RWPE2 (cell line): ENCODE measurements at places on chromosomes 5 and 9.

- H3K36me3 ChIP-seq, result no peaks in the 10 kb centered on the region
- no peaks in the 10 kb centered on the region for H3K4me1 ChIP-seq
- H3K27me3 ChIP-seq, result no peaks in the 10 kb centered on the region
- H3K27ac ChIP-seq, result no peak overlapping the region
These were observed 80.8 kb upstream of the ADCY2 start for GRCh38 chr5:7315118-7315517.

- H3K4me3 ChIP-seq, result no peak overlapping the region
- no peak overlapping the region for H3K27ac ChIP-seq
- no peak for DNase-seq
- no peaks in the 10 kb centered on the region for H3K4me1 ChIP-seq
- H3K36me3 ChIP-seq, result no peaks in the 10 kb centered on the region
- no peaks in the 10 kb centered on the region for H3K27me3 ChIP-seq
These were observed 750.5 kb downstream of the PTPRD start for GRCh38 chr9:9862235-9862810.

- H3K4me1 ChIP-seq, result no peaks in the 10 kb centered on the region
- no peak overlapping the region for H3K27ac ChIP-seq
- H3K27me3 ChIP-seq, result no peaks in the 10 kb centered on the region
- H3K36me3 ChIP-seq, result no peaks in the 10 kb centered on the region
These were observed 18.0 kb upstream of the FBP2 start for GRCh38 chr9:94611638-94612068.

DNA sequence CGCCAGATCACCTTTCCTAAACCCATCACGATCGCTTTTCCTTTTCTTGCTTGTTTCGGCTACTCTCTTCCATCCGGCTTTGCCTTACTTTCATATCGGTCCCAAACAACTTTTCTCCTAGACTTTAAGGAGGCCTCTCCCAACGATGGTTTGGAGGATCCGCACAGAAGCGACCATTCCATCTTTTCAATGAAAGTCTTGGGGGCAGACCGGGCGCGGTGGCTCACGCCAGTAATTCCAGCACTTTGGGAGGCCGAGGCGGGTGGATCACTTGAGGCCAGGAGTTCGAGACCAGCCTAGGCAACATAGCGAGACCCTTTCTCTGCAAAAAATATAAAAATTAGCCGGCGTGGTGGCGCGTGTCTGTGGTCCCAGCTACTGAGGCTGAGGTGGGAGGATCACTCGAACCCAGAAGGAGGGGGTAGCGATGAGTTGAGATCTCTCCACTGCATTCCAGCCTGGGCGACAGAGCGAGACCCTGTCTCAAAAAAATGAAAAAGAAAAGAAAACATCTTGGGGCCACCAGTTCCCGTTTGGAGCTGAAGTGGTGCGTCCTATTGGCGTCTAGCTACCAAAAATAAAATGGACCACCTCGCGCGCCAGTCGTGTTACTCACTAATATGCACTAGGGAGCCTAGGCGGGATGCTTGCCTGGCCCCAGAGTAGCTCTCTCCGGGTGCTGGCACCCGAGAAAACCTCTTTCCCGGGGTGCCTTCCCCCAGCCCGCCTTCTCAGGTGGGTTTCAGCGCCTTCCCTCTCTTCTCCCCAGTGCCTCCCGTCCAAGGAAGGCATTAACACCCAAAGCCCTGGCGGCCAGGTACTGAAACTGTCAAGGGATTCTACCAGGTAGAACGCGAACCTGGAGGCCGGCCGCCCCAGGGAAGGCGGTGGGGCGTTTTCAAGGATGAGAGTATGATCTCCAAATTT is 800 bp upstream of the AP3B1 start:
- peaks cover 4% of the 10 kb centered on the region; the same call in 1 of the 2 replicates for H3K36me3 ChIP-seq
- no peaks in the 10 kb centered on the region for H3K27me3 ChIP-seq
- peak; percentile 76 for DNase-seq
- H3K4me3 ChIP-seq, result peak overlapping the region; percentile 72

DNA sequence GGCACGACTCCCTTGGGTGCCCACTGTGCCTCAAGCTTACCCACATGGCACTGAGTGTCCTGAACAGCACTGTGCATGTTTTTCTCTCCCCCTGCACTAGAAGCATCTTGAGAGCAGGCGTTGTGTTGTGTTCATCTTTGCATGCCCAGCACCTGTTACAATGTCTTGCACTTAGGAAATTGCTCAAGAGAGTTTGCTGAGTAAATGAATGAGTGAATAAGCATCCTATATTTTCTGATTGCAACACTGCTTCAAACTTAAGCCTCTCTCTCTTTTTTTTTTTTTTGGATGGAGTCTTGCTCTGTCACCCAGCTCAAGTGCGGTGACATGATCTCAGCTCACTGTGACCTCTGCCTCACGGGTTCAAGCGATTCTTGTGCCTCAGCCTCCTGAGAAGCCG is 94.5 kb downstream of the LMNB1 start:
- H3K36me3 ChIP-seq, result no peaks in the 10 kb centered on the region
- no peak overlapping the region for H3K4me3 ChIP-seq
- no peaks in the 10 kb centered on the region for H3K4me1 ChIP-seq
- H3K27me3 ChIP-seq, result no peaks in the 10 kb centered on the region
- no peak for DNase-seq

DNA sequence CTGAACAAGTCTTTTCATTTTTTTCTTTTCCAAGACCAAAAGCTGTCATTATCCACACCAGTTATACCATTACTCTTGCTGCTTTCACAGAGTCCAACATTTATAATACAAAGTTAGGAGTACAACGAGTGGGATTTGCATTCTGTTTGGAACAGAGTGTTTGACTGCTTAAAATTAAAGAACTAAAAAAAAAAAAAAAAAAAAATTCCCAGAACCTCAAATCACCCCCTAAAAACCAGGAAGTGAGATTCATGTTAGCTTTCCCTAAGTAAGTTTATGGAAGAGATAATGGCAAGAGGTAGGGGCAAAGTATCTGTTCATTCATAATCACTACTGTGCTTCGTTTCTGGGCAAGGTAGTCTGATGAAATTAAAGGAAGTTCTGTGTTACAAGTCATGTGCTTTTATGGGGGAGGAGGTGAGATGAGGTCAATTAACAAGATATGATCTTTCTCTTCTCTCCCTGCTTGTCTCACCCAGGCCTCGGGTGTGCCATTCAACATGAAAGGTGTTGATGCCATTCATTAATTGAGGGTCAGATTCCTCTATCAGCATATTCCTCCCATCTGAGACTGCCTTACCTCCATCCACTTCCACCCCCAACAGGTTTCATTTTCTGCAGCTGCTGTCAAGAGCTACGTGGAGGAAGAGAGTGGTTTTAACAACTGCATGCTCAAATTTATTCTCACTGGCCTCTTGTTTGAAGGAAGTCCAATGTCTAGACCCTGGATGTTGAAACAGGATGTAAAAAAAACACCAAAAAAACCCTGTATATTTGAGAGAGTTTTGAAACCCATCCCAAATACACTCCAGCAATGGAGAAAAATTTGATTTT is 58.1 kb downstream of the MARCHF3 start:
- H3K36me3 ChIP-seq, result no peaks in the 10 kb centered on the region
- no peak for DNase-seq
- no peak overlapping the region for H3K4me3 ChIP-seq
- H3K27ac ChIP-seq, result no peak overlapping the region
- no peaks in the 10 kb centered on the region for H3K27me3 ChIP-seq
- H3K4me1 ChIP-seq, result no peaks in the 10 kb centered on the region

DNA sequence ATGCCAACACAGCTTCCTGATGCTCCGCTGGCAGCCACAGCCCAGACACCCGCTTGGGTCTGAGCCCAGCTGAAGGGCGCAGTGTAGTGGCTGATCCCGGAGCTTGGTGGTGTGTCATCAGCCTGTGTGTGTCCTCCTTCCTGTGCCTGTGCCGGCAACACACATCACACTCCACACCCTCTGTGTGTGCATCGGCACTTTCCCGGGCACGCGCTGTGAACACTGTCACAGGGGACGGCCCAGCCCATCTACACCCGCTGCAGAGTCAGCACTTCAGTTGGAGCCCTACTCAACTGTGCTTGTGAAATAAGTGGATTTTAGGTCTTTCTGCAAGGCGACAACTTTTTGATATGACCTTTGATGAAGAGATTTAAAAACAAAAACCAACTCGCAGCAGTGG is 189.4 kb downstream of the IRX2 start:
- H3K27ac ChIP-seq, result no peak overlapping the region
- H3K36me3 ChIP-seq, result no peaks in the 10 kb centered on the region
- H3K4me1 ChIP-seq, result no peaks in the 10 kb centered on the region
- no peaks in the 10 kb centered on the region for H3K27me3 ChIP-seq
- no peak overlapping the region for H3K4me3 ChIP-seq
- DNase-seq, result no peak

DNA sequence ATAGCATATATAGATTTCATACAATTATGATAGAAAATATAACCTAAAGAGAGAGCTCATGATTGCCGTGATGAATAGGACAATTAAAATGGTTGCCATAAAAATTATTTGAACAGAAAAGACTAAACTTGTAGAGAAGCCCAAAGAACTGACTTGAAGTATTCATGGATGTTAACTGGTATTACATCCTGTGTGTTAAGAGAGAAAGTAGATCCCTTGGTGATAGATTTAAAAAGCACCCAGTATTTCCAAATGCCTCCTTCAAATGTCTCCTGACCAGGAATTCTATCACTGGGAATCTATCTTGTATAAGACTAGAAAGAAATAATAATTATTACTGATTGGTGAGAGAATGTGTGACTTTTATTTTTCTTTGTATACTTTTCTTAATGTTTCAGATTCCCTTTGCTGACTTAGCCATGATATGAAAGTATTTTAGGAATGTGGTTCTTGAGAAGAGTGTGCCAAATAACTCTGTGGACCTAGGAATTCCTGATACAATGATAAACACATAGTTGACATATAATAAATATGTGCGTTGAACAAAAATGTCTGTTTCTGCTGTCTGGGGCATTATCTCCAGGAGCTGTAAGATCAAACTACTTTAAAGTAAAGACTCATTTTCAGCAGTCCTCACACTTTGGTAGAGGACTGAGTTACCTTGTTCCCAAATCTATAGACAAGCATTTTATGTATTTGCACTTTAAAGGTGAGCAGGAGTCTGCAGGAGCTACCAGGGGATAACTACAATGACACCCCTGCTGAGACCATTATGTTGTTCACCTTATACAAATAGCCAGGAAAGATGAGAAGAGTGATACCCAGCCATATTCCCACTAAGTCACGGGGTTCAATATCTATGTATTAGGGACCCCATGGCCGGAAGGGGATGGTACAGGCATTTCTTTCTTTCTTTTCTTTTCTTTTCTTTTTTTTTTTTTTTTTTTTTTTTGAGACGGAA is 211.1 kb upstream of the TLE4 start:
- no peaks in the 10 kb centered on the region for H3K27me3 ChIP-seq
- H3K4me3 ChIP-seq, result no peak overlapping the region
- H3K27ac ChIP-seq, result no peak overlapping the region
- H3K4me1 ChIP-seq, result no peaks in the 10 kb centered on the region
- no peaks in the 10 kb centered on the region for H3K36me3 ChIP-seq
- DNase-seq, result no peak

DNA sequence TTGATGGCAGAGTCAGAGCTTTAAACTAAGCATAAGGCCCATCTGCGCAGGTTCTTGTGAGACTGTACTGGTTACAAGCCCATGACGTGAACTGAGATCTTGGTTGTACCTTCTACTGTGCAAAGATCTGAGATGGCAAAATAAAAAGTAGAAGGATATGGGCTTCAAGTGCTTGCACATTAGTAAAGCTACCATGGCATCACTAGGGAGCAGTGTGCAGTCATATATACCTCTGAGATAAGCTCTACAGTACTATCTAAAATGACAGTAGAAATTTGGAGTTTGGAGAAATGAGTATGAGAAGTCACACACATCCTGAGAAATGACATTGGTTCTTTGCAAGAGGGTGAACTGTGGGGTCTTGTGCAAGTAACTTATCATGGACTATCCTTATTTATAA is 408.2 kb upstream of the PRR16 start:
- H3K27ac ChIP-seq, result no peak overlapping the region
- no peaks in the 10 kb centered on the region for H3K27me3 ChIP-seq
- H3K36me3 ChIP-seq, result no peaks in the 10 kb centered on the region
- no peak for DNase-seq

DNA sequence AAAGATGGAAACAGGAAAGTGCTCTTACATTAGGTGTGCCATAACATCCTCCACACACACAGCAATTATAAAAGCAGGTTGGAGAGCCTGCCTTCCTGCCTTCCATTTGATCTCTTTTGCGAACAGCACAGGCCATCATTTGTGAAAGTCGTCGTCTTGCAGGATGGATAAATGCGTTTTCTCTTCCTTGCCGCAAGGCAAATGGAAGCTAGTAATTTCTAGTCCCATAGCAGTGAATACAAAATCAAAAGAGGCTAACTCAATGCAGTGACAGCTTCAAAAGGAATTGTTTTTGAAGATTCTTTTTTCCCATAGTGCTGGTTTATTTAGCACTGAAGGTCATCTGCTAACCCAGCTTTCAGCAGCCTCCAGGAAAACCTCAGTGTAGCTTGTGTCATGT is 178.8 kb downstream of the GIN1 start:
- DNase-seq, result no peak
- H3K4me3 ChIP-seq, result no peak overlapping the region
